B cell (primary cell): ENCODE measurements at places on chromosomes 7 and 10. TPM values are rescaled to one million over a fixed set of nuclear protein-coding genes. Genes with fewer than 3 reads are reported as not detected.

GRCh38 chr7:112070674-112071256 lies 135.4 kb downstream of the DOCK4 start:
- DNase-seq = no peak

- peak; percentile 69 for DNase-seq
Measured at GRCh38 chr10:74189999-74190421, 39.0 kb downstream of the ADK start.

GRCh38 chr7:108003599-108003935 lies 606 bp upstream of the LAMB1 start:
- no peak for DNase-seq

DNA sequence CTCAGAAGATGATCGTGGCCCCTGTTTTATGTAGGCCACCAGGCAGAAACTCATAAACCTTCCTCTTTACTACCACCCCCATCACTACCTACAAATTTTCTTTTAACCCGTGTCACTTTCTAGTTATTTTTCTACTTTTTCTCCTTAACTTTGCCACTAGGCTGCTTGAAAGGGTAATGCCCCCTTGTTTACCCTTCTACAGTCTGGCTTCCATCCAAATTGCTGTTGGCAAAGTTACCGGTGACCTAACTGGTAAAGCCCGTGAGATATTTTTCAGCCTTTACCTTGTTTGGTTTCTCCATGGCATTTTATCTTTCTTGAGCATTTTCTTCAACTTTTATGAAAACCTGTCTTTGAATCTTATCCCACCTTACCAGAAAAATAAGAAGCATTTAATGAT lies 153.0 kb downstream of the WNT2 start:
- no peak for DNase-seq

- DNase-seq = no peak
Measured at GRCh38 chr10:79638318-79638717, 27.6 kb downstream of the SFTPA1 start.

Gene AKR1C8
- total RNA-seq = not detected in 2 replicates

Gene MAGI2
- 0.64 and 0.75 TPM in 2 replicates for total RNA-seq

Gene LZTS2
- total RNA-seq = 33.7 and 36.9 TPM in 2 replicates

Gene RSPH10B2
- 1.4 and 1.6 TPM in 2 replicates for total RNA-seq
